Subcutaneous preadipocyte (primary cell): ENCODE measurements at places on chromosomes 7 and 10. TPM values are rescaled to one million over a fixed set of nuclear protein-coding genes. Genes with fewer than 3 reads are reported as not detected.

Gene TRIM73
- 0.20 and 1.5 TPM in 2 replicates for total RNA-seq

Gene CHAT
- not detected in 2 replicates for total RNA-seq

Gene WDR91
- 5.1 and 6.1 TPM in 2 replicates for total RNA-seq

Gene PRKCQ
- not detected in 2 replicates for total RNA-seq

Gene DLX5
- not detected in 2 replicates for total RNA-seq
